ENCODE measurements at places on chromosomes 1 and 21. TPM values are rescaled to one million over a fixed set of nuclear protein-coding genes. Genes with fewer than 3 reads are reported as not detected.

Gene ETNK2
- 0.08 TPM for total RNA-seq

Gene S100A12
- total RNA-seq = not detected

Gene RNU1-1
- 1,691 TPM for total RNA-seq

- H3K4me1 ChIP-seq = no peaks in the 10 kb centered on the region
- no peak overlapping the region for H3K4me3 ChIP-seq
- DNase-seq = no peak
- H3K27me3 ChIP-seq = no peaks in the 10 kb centered on the region
Observed at GRCh38 chr1:188386161-188386560, 1557.4 kb downstream of the PLA2G4A start.

DNA sequence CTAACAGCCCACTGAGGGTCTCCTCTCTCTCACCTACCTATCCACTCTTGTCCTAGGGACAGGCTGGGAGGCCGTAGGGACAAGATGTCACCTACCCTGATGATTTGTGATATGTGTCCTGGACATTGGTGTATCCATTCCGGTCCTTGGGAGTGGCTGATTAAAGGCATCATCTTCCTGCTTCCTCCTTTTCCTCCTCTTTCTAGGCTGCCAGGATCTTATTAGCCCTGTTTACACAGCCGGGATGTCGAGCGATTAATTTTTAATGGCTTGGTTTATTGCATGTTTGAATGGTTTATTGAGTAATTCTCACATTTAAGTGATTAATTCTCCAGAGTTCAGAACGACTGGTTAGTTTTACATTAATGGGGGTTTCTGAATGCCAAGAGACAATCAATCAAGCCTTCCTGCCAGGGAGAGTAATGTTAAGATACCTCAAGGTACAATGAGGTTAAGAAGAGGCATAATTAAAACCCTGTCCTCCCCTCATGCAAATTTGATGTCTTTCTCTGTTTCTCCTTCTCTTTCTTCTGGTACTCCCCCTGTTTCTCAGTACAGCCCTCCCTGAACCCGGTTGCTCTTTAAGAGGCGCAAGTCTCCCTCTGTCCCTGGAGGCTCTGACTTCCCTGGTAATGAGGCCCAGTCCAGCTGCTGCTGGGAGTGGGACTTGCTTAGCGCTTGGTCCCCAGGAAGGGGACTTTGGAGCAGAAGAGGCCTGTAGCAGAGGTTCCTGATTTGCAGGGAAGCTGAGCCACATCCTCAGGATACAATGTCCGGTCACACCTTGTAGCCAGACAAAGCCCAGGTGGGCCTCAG lies 50.9 kb downstream of the ACTL8 start:
- no peaks in the 10 kb centered on the region for H3K36me3 ChIP-seq
- no peak overlapping the region for H3K27ac ChIP-seq
- DNase-seq = no peak
- H3K27me3 ChIP-seq = no peaks in the 10 kb centered on the region

GRCh38 chr1:88141499-88142074 lies 542.5 kb upstream of the PKN2 start:
- no peak overlapping the region for H3K4me3 ChIP-seq
- DNase-seq = no peak
- H3K27ac ChIP-seq = no peak overlapping the region
- H3K4me1 ChIP-seq = no peaks in the 10 kb centered on the region

DNA sequence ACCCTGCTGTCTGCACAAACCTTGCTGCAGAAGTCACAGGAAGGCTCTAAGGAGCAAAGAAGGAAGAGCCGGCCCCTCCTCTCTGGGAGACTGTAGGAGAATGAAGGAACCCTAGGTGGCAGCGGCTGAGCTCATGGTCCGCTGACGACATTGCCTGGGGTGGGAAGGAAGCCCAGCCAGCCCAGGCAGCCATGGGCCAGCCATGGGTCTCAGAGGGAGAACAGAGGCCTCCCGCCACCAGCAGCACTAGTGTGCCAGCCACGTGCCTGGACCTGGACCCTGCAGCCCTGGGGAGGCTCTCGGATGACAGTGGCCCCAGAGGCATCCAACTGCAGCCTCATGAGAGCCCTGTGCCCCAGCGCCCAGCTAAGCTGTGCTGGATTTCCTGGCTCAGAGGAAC lies 49.2 kb upstream of the POFUT2 start:
- no peaks in the 10 kb centered on the region for H3K4me1 ChIP-seq
- DNase-seq = no peak
- H3K36me3 ChIP-seq = no peaks in the 10 kb centered on the region
- no peak overlapping the region for H3K27ac ChIP-seq
- H3K4me3 ChIP-seq = no peak overlapping the region
- peaks cover 7% of the 10 kb centered on the region for H3K27me3 ChIP-seq

DNA sequence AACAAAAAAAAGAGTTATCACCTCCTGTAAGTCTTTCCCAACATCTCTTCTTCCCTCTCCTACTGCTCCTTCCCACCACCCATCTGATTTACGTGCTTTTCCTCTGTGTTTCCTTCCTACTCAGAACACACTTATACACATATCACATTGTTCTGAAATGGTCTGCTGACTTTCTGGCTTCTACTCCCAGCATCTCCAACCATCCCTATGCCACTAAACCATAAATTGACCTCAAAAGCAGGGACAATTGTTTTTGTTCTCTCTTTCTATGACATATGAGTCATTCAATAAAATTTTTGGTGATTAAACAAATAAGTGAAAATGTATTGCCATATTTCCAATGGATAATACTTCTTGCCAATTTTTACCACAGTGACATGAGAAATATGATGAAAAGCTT lies 8.2 kb downstream of the GOLPH3L start:
- no peak overlapping the region for H3K4me3 ChIP-seq
- no peak for DNase-seq
- peaks cover 36% of the 10 kb centered on the region for H3K36me3 ChIP-seq
- no peak overlapping the region for H3K27ac ChIP-seq
- H3K4me1 ChIP-seq = peaks cover 15% of the 10 kb centered on the region

DNA sequence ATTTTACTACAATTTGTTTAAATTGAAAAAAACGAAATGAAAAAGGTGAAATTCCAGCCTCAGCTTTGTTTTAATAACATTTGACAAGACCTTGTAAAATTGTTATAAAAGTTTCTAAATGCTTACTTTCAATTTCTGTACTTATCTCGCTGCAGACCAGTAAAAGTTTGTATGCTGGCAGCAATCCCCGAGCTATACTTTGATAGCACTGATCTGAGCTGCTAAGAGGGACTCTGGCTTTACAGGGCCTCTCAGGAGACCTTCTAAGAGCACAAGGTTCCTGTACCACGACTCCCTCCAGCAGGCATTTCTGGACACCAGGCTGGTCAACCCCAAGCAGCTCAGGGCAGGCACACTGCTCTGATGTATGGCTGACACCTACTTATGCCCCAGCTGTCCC lies 13.1 kb downstream of the STMN1 start:
- peaks cover 29% of the 10 kb centered on the region for H3K36me3 ChIP-seq
- no peak for DNase-seq
- H3K27me3 ChIP-seq = no peaks in the 10 kb centered on the region
- H3K4me1 ChIP-seq = peaks cover 18% of the 10 kb centered on the region
- no peak overlapping the region for H3K4me3 ChIP-seq

- no peaks in the 10 kb centered on the region for H3K4me1 ChIP-seq
- H3K27me3 ChIP-seq = no peaks in the 10 kb centered on the region
Observed at GRCh38 chr21:45923146-45923545, 58.4 kb upstream of the COL6A1 start.

DNA sequence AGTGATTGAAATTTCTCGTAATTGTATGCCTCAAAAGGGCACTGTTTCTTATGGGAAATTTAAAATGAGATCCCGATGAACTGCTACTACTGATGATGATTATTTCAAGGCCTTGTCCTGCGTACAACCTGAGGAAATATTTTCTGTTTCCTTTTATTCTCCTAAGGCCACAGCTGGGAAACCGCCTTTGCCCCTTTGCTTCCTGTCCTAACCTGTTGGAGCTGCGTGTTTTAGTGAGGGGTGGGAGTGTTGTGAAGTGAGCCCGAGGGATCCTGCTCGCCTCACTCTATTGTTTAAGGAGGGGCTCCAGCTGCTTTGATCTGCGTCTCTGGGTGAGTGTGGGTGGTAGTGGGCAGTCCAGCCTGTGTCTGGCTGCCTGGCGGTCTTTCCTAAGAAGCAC lies 14.4 kb downstream of the LAMC2 start:
- no peak for DNase-seq
- H3K27me3 ChIP-seq = peaks cover 22% of the 10 kb centered on the region
- no peaks in the 10 kb centered on the region for H3K36me3 ChIP-seq

DNA sequence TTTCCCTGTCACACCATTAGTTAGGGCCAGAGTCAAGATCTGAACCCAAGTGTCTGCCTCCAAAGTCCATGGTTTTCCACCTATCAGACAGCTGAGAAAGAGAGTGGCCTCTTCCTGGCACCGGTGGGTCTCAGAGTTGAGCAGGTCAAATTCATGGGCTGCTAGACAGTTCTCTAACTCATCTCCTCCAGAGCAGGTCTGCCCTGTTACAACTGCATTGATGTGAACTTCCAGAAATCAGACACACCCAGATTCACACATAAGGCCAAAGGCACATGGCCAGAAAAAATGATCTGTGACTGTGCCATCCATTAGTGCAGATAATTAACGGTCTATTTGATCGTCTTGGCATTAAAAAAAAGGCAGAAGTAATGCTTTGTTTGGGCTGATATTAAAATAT lies 17.5 kb downstream of the SMIM12 start:
- no peaks in the 10 kb centered on the region for H3K27me3 ChIP-seq
- H3K36me3 ChIP-seq = no peaks in the 10 kb centered on the region
- no peak overlapping the region for H3K4me3 ChIP-seq
- peaks cover 10% of the 10 kb centered on the region for H3K4me1 ChIP-seq
- no peak for DNase-seq

DNA sequence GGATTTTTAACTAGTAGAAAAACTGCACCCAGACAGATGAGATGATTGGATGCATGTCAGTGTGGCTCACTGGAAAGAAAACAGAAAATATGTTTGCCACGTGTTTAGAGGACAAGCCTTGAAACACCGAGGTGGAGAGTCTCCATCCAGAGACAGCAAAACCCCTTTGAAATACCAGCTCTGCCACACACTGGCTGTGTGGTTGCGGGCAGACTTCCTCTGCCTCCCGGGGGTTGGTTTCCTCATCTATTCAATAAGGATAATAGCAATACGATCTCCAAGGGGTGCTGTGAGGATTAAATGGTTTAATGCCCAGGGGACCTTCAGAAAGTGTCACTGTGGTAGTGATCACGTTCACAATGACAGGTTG lies 67.2 kb upstream of the PARP1 start:
- no peak overlapping the region for H3K27ac ChIP-seq
- H3K27me3 ChIP-seq = peaks cover 15% of the 10 kb centered on the region
- no peak for DNase-seq
- no peaks in the 10 kb centered on the region for H3K4me1 ChIP-seq
- H3K36me3 ChIP-seq = no peaks in the 10 kb centered on the region
